Ecto neural progenitor cell (in vitro differentiated cells): ENCODE measurements at places on chromosomes 16 and 17.
A peak's percentile ranks its signal among the peaks of the same experiment; 100 is the strongest.

GRCh38 chr17:72953621-72954020 is 138.9 kb downstream of the SLC39A11 start:
- DNase-seq: no peak

GRCh38 chr17:81339191-81339533 is 44.1 kb upstream of the SLC38A10 start:
- DNase-seq: no peak

GRCh38 chr16:10308305-10309193 is 77.3 kb upstream of the ATF7IP2 start:
- DNase-seq: no peak

DNA sequence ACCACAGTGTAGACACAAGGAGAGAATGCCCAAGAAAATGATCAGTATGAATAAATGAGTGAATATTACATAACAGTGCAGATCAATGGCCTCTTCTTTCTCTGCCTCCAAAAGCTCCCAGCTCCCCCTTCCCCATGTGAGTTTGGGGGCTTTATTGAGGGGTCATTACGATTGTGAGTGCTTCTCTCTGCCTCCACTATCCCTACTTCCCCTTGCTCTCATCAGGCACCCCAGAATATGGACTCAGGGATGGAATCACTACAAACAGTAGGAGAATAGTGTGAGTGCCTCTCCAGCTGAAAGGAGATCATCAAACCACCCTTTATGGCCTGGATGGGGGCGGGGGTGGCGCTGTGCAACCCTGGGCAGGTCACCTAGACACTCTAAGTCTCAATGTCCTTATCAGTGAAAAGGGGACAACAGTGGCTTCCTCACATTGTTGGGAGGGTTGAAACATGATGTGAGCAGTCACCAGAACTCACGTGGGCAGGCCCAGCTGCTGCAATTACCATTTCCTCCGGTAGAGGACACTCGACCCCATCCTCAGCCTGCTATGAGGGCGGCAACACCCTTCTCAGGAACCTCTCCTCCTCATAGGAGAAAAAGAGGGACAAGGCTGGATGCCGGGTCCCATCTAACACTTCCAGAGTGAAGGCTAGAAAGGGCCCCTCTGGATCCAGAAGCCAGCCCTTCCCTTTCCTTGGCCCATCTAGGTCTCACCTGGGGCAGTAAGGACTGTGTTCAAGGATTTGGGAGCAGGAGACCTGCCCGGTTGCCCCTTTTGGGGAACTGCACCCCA is 2.1 kb upstream of the EPOP start:
- DNase-seq: peak; percentile 92

- DNase-seq: no peak
Observed at GRCh38 chr17:77763023-77763422, 195.5 kb upstream of the TNRC6C start.

- no peak for DNase-seq
Observed at GRCh38 chr17:83086907-83087787, 7.7 kb downstream of the METRNL start.

- DNase-seq: no peak
Observed at GRCh38 chr17:65053354-65053881, 3.1 kb downstream of the GNA13 start.

DNA sequence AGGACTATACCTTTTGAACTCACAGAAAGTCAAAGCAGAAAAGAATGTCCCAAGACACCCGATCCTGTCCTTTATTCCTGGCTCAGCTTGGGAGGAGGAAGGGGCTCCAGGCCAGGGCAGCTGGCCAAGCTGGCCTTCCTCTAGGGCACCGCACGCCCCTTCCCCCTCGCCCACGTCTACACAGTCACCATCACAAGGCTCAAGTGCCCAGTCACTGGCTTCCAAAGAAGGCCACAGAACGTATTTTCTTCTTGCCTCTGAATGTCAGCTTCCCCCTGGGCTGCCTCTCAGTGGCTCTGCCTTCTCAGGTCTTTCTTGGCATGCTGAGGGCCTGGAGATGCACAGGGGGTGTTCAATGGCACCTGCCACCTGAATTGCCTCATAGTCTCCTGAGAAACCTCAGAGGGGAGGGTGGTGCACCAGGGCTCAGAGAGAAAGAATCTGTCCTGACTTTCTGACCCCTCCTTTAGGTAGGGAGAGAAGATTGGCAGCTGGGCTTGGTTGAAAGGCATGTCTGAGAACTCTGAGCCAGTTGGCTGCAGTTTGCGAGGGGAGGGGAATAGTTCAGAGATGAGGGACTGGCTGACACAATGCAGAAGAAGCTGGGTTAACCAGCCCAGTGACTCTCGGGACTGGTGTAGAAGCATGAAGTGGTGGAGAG is 2.1 kb downstream of the DHRS11 start:
- DNase-seq: no peak

- DNase-seq: no peak
Observed at GRCh38 chr17:49382556-49382955, 20.5 kb upstream of the ZNF652 start.

GRCh38 chr17:153851-154250 is 16.5 kb downstream of the SCGB1C2 start:
- no peak for DNase-seq

- DNase-seq: no peak
Observed at GRCh38 chr16:46583036-46583435, 38.1 kb downstream of the SHCBP1 start.

GRCh38 chr16:78684655-78685375 is 585.4 kb downstream of the WWOX start:
- DNase-seq: no peak

- DNase-seq: no peak
Observed at GRCh38 chr17:935485-935884, 44.1 kb downstream of the NXN start.

DNA sequence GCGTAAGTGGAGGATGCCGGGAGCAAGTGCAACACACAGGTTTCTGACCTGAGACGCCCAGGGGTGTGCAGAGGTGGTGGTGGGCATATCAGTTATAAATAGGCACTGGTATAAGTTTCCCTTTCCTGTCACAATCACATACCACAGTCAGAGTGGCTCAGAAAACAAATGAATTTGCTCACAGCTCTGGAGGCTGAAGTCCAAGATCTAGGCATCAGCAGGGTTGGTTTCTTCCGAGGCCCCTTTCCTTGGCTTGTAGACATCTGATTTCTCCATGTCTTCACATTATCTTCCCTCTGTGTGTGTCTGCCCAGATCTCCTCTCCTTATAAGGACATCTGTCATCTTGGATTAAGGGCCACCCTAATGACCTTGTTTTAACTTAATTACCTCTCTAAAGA is 250.5 kb upstream of the TNRC6C start:
- peak; percentile 32 for DNase-seq

GRCh38 chr17:82964851-82965341 is 114.5 kb upstream of the METRNL start:
- peak; percentile 48 for DNase-seq

DNA sequence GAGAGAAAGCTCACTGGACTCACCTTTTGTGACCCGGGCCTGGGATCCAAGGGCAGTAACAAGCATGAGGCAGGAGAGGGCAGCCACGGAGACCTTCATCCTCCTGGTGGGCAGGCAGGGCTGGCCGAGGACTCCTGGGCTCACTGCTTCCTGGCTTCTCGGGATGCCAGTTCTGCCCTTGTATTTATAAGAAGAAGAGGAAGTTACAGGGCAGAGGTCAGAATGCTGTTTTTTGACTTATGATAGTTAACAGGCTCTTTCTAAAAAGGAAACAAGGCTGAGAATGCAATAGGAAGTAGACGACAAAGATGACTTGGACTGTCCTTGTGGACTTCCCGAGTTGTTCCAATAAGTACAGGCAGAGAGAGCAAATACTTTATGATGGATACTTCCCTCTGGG is at the start of gene CCL23:
TSS of gene CCL23 (minus strand) at position 174 of the 400 bp plus-strand sequence. CDS start at position 99, 75 bp downstream.
- no peak for DNase-seq

DNA sequence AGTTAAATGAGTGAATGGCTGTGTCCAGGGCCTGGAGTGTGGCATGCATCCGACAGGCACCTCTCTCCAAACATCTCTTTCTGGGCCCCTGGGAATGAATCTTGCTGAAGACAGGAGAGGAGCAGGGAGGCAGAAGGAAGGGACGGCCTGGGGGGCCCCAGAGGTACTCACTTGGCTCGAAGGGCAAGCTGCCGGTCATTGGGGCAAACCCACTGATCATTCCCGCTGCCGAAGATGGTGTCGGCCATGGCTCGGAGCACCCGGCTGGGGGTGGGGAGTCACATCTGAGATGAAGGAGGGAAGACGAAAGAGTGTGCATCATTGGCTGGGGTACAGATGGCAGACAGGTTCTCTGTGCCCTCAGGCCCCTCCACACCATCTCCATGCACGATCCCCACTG is 25.3 kb downstream of the RPH3AL start:
- DNase-seq: no peak

- DNase-seq: no peak
Observed at GRCh38 chr16:10738231-10739077, 5.2 kb upstream of the NUBP1 start.

- DNase-seq: no peak
Observed at GRCh38 chr17:64390044-64390443, 616 bp downstream of the PECAM1 start.

GRCh38 chr17:45436625-45437464 is 4.2 kb upstream of the ARHGAP27 start:
- DNase-seq: no peak

DNA sequence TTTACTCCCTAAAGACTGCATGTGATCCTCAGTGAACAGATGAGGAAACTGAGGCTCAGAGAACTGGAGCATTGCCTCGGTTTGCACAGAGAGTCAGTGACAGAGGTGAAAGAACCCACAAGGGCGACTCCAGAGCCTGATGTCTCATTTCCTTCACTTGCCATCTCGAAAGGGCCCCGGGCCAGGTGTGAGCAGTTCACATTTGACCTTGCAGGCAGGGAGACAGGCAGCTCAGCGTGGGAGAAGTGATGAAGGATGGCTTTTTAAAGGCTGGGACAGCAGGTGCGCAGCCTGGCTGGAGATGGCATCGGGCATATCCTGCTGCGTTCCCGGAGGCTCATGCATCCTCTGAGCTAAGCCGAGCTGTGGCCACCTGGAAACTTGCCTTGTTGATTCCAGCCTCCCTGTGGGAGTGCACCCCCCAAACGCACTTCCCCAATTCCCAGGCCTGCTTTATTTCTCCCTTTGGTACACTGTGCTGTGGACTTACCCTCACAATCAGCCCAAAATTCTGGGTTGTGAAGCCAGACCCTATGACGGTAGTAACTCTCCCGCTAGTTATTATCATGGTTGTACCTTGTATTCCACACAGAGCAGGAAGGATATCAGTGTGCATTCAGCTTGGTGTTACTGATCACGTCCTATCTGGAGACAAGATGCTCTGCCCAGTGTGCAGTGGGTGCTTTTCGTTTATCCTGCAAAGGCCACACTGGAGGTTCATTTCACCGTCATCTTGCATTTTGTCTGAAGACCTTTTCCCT is 753.2 kb upstream of the EEF2KMT start:
- no peak for DNase-seq

DNA sequence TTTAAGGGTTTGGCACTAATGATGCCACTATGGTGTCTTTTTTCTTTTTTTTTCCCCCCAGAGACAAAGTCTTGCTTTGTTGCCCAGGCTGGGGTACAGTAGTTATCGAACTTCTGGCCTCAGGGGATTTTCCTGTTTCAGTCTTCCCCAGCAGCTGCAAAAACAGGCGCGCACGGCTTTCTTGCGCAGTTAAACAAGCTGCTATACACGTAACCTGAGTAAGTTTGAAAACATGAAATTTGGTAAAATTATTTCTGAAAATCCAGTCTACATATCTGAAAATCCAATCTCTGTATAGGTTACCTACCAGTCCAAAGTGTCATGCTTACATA is 11.8 kb downstream of the TEX14 start:
- no peak for DNase-seq

- DNase-seq: no peak
Observed at GRCh38 chr17:57569853-57570252, 175.2 kb downstream of the CCDC182 start.

GRCh38 chr17:47760409-47761140 is 27.5 kb downstream of the TBX21 start:
- DNase-seq: no peak

- DNase-seq: no peak
Observed at GRCh38 chr17:65780111-65780510, 218.7 kb upstream of the AXIN2 start.

DNA sequence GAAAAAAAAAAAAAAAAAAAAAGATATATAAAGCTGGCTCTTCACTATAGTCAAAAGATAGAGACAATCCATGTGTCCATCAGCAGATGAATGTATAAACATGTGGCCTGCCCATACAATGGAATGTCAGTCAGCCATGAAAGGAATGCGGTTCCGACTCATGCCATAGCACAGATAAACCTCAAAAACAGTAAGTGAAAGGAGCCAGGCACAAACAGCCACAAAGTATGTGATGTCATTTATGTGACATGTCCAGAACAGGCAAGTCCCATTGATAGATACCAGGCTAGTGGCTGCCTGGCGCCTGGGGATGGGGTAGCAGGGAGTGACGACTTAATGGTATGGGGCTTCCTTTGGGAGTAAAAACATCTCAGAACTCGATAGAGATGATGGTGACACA is 155.7 kb downstream of the CMIP start:
- DNase-seq: no peak

DNA sequence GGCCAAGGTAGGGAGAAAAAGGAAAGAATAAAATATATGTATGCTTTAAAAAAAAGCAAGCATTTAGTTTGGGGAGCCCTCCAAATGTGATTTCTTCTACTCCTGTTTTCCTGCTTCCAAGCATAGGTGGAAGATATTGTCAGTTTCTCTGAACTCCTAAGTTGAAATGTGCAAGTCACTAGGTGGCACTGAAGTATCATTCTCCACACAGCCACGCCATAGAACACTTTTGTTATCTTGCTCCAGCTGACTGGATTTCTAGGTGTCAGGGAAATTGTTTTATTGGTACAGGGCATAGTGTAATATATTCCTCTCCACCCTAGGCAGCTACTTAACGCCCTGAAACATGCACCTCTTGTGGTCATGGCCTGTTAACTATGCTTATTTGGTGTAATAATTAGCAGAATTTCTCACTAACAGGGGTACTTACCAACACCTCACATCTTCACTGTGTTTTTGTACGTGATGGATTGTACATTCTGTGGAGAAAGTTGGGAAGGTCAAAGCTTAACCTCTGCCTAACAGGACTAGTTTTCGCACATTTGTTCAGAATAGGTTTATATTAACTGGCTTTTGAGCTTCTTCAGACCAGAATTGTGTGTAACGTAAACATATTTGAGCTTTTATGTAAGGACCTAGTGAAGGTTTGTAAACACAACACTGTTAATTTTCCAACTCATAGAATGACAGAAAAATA is 69.3 kb downstream of the FTO start:
- DNase-seq: no peak

GRCh38 chr17:18967916-18968315 is 16.0 kb downstream of the SLC5A10 start:
- no peak for DNase-seq
